Spleen (tissue), 13 donors: ENCODE measurements at places on chromosomes 6 and 20.

- DNase-seq, result no peak
These were observed 69.1 kb downstream of the MYB start for GRCh38 chr6:135250234-135250633.

DNA sequence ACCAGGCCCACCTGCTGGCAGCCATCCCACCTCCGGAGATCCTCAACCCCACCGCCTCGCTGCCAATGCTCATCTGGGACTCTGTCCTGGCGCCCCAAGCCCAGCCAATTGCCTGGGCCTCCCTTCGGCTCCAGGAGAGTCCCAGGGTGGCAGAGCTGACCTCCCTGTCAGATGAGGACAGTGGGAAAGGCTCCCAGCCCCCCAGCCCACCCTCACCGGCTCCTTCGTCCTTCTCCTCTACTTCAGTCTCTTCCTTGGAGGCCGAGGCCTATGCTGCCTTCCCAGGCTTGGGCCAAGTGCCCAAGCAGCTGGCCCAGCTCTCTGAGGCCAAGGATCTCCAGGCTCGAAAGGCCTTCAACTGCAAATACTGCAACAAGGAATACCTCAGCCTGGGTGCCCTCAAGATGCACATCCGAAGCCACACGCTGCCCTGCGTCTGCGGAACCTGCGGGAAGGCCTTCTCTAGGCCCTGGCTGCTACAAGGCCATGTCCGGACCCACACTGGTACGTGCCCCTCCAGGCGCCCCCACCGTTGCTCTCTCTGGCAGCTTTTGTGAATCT lies 1.1 kb downstream of the SNAI1 start:
- no peak for DNase-seq

DNA sequence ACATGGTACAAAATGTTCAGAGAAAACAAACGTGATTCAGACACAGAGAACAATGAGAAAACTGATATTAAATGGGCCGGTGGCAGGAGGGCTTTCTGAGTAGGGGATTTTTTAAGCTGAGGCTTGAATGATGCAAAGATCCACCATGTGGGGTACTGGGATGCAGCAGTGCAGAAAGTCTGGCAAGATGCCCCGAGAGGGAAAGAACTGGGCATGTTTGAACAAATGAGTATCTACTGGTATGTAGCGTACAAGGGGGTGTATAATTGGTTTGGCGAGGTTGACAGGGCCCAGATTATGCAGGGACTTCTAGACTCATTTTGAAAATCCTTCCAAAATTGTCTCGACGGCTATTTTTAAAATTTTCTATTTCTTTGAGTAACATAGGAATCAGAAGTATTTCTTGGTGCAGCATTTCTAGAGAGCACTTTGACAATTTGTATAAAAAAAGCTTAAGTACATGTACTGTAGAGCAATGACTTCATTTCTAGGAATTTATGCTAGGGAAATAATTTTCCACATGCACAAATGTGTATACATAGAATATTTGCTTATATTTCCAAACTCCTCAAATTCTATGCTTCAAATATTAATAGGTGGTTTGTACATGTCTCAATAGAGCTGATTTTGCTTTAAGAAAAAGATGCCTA lies 119.6 kb upstream of the DOK5 start:
- no peak for DNase-seq

DNA sequence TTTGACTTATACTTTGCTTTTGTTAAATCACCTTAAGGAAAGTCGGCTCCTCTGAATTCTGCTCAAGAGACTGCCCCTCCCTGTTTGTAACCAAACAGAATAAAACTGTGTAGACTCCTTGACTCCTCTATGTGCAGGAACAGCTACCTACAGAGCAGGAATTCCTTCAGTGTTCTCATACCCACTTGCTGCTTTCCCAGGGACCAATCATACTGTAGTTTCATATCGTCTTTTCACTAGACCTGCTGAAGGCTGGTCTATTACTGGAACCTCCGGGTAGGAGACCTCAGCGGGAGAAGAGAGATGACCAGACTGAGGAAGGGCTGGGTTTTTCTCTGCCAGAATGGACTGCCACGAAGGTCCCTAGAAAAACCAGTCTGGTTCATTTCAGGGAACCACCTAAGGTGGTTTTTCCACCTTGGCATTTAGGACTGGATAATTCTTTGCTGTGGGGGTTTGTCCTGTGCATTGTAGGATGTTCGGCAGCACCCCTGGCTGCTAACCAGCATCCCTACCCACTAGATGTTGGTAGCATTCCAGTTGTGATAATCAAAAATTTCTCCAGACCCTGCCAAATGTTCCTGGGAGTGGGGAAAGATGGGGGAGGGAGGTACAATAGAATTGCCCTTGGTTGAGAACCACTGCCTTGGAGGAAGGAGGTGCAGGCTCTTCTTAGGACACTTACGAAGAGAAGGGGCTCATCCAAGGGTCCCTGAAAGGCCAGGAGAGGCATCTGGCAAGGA lies 80.5 kb downstream of the DNAAF9 start:
- no peak for DNase-seq

DNA sequence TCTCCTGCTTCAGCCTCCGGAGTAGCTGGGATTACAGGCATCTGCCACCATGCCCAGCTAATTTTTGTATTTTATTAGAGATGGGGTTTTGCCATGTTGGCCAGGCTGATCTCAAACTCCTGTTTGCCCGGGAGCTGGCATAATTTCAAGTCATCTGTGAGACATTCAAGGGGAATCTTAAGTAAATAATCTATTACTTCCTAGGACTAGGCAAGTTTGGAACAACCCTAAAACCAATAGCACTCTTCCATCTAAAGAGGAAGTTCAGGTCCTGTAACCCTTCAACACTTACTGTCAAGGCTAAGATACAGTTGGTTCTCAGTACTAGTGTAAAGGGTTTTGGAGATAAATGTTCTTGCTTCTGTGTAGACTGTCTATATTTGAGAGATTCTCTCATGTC lies 267.8 kb upstream of the IRAK1BP1 start:
- no peak for DNase-seq

- DNase-seq, result no peak
These were observed 37.1 kb downstream of the GPR6 start for GRCh38 chr6:110015206-110015605.

GRCh38 chr20:50376179-50376887 lies 133.8 kb upstream of the PTPN1 start:
- DNase-seq, result no peak

GRCh38 chr6:124393536-124393935 lies 568.7 kb upstream of the RNF217 start:
- no peak for DNase-seq

DNA sequence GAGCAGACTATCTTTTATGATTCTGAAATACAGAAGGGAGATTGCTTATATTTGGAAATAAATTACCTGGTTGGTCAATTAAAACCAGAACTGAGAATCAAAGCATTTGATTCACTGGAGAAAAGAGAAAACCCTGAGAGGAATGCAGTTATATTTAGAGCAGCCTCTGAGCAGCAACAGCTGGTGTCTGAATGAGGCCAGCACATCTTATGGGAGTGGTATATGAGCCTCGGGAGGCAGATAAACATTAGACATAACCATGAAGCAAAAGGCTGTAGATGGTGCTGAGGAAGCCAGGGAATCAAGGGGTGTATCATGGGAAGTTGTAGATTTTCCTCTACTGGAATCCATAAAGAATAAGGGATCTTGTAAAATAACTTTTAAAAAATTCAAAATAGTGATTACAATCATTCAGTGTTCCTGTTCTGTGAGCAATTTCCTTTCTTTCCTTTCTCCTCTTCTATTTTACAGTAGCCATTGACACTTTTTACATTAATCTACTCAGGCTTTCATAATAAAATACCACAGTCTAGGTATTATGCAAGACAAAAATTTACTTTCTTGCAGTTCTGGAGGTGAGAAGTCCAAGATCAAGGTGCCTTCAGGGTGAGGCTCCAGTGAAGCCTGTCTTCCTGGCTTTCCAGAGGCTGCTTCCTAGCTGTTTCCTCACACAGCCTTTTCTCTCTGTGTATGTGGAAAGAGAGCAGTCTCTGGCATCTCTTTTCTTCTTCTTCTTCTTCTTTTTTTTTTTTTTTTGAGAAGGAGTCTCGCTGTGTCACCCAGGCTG lies 32.8 kb upstream of the ENPP5 start:
- no peak for DNase-seq

DNA sequence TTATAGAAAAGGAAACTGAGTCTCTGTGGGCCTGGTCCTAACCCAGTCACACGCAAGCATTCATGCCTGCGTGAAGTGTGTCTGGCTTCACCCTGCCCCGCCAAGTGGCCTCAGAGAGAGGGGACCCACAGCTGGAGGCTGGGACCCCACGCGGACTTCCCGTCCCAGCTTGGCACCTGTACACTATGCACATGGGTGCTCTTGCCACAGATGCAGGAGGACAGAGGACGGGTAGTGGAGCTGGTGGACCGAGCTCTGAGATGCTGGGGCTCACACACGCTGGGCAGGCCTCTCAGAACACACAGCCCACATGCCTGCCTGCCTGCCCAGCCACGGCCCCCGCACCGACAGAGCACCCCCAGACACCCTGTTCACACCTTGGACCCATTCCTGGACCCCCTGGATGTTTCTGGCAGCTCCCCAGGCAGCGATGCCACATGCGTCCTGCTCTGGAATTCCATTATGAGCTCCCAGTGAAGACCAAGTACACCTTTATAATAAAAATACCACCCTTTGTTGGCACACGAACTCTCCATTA lies 24.9 kb upstream of the SMOC2 start:
- no peak for DNase-seq

DNA sequence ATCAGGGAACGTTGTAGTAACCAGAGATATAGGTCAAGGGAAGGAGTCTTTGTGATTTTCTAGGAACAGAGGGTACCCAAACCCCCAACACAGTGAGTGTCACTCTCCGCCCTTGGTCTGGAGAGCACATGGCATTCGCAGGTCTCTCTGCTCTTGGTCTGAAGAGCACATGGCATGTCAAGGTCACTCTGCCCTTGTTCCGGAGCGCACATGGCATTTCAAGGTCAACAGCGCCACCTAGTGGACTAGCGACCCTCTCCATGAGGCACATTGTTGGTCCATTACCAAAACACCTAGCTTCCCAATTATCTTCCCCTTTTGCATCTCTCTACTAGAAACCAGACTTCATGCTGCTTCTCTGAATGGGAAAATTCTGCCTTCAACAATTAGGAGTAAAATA lies 260.0 kb downstream of the C6orf118 start:
- no peak for DNase-seq

DNA sequence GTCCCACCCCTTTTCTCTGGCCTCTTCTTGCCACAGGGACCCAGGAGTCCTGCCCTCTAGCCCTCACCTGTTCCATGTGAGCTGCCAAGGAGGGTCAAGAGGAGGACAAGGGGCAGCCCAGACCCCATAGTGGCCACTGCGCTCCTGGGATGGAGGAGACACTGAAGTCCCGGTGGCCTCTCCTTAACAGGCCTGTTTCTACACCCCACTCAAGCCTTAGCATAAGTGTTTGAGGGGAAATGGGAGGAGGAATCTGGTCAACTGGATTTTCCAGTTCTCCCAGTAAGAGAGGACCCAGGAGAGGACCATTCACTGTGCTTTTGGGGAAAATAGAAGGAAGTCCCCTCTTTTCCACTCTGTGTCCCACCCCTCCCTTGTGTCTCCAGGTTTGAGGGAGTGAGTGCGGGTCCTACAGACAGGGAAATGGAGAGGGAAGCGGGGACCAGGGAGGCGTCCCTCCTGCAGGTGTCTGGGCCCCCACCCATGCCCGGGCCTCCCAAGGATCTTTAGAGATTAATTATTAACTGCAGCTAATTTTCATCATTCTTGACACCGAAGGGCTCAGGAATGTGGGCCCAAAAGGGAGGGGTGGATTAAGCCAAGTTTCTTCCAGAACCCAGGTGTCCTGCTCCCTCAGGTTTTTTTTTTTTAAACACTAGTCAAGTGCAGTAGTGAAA lies at the start of gene SFTA2:
TSS of gene SFTA2 (minus strand) at position 202 of the 677 bp plus-strand sequence. CDS start at position 128, 74 bp downstream.
- no peak for DNase-seq

GRCh38 chr6:14477559-14477958 lies 360.0 kb downstream of the CD83 start:
- DNase-seq, result no peak

GRCh38 chr20:39874049-39874893 lies 814.8 kb downstream of the MAFB start:
- DNase-seq, result peak; percentile 80

GRCh38 chr20:1415667-1416468 lies 23.0 kb upstream of the FKBP1A start:
- no peak for DNase-seq

DNA sequence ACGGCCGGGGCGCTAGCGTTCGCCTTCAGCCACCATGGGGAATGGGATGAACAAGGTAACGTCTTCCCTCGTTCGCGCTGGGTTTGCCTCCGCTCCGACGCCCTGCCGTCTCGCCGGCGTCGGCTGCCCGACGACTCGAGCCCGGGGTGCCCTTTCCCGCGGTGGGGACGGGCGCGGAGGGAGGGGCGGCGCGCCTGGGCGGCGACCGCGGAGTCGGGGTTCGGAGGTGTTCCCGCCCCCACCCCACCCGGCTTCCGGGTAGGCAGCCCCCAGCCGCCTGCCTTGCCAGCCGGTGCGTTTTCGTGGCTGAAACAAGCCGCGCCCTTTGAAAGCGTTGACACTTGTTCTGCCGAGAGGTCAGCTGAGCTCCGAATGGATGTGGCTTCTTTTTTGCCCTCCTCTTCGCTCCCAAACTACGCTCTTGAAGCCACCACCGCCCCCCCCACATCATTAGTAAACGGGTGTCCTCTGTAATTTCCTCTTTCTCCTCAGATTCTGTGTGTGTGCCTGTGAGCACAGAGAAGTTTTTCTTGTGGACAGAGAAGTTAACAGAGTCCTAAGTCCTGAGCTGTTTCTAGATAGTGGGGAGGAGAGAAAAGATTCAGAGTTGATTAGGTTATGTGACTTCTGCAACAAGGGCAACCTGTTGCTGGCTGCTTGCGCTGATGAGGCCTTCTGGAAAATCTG lies 362 bp downstream of the DUSP22 start:
- peak; percentile 98 for DNase-seq

DNA sequence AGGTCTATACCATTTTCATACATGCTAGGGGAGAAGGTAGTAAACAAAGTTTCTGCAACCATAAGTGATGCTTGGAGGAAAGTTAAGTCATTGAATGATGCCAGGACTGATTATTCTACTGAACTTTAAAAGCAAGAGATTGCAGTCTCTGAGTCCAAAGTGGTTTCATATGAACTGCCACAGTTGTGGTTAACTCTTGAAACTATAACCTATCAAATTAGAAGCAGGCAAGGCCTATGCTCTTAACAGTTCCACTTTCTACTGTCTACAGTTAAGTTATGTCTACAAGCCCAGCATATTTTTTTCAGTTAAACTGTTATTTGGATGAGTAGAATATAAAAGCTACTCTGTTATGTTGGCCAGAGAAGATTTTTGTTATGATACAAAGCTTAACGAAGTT lies 326.5 kb upstream of the RUNX2 start:
- no peak for DNase-seq

GRCh38 chr6:70884074-70884983 lies 72.5 kb downstream of the B3GAT2 start:
- peak; percentile 82 for DNase-seq

GRCh38 chr6:12584631-12585405 lies 131.7 kb upstream of the PHACTR1 start:
- no peak for DNase-seq

GRCh38 chr6:110295451-110296165 lies 62.5 kb downstream of the METTL24 start:
- DNase-seq, result no peak

DNA sequence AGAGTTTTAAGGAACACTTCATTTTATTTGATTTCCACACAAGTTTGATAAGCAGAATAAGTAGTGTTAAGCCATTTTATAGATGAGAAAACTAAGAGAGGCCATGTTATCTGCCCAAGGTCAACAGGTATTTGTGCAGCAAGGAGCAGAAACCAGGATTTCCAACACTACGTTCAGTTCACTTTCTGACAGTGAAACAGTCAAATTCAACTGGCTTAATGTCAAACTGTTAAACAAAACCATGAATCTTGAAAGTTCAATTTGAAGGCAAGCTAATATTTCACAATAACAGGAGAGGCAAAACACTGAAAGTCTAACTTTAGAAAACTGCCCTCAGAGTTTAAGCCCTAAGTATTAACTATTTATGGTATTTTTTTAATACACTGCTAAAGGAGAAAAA lies 32.6 kb downstream of the DTNBP1 start:
- DNase-seq, result no peak
